Tibial nerve (tissue), 4 donors: ENCODE measurements at places on chromosomes 13 and 19. TPM values are rescaled to one million over a fixed set of nuclear protein-coding genes. Genes with fewer than 3 reads are reported as not detected.

Gene CXCL17
- not detected for total RNA-seq

Gene CEACAM3
- not detected for total RNA-seq

Gene ERCC1
- total RNA-seq: 161 TPM

Gene CACNG8
- not detected for total RNA-seq

Gene HIPK4
- total RNA-seq: not detected

Gene CACNG7
- total RNA-seq: not detected

Gene THSD8
- total RNA-seq: not detected

Gene SGCG
- total RNA-seq: 1.7 TPM

Gene NRTN
- not detected for total RNA-seq

Gene PRSS57
- total RNA-seq: not detected

GRCh38 chr19:53389978-53390377 is 5.0 kb upstream of the ZNF765 start:
- no peaks in the 10 kb centered on the region for H3K36me3 ChIP-seq
- DNase-seq: no peak
- H3K4me3 ChIP-seq: no peak overlapping the region
- H3K27ac ChIP-seq: no peak overlapping the region
- H3K27me3 ChIP-seq: no peaks in the 10 kb centered on the region

DNA sequence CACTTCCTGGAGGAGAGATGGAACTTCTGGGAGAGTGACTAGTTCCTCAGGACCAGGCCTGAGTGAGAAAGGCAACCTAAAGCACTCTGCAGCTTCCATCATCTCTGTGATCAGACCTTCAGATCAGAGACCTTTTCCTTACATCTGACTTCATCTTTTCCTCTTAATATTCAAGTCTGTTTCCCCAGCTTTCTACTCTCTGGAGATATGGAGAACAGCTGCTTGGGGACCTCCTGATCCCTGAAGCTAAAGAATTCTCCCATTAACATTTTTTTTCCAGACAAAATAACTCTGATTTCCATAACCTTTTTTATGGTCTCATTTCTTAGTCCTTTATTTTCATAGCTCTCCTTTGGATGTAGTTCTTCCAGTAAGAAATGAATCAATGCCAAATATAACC is 133.4 kb upstream of the FNDC3A start:
- no peaks in the 10 kb centered on the region for H3K4me1 ChIP-seq
- H3K36me3 ChIP-seq: no peaks in the 10 kb centered on the region
- no peak overlapping the region for H3K4me3 ChIP-seq
- no peak for DNase-seq
- H3K27ac ChIP-seq: no peak overlapping the region

DNA sequence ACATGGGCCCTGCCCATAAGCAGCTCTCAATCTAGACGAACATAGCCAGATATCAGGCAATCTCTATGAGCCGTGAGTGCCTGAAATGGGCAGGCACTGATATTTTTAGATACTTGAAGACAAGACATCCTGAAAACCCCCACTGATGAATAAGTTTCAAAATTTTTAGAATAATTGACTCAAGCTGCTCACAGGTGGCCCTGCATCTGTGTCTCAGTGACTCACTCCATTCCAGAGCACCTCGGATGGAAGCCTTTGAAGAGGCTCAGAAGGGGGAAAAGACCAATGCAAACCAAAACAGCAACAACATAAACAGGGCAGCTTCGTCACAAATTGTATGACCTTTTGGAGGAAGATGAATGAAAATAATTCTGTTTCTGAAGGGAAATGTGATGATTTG is 42.8 kb upstream of the SLC46A3 start:
- DNase-seq: no peak
- no peaks in the 10 kb centered on the region for H3K4me1 ChIP-seq
- no peaks in the 10 kb centered on the region for H3K27me3 ChIP-seq
- H3K36me3 ChIP-seq: no peaks in the 10 kb centered on the region
- H3K27ac ChIP-seq: no peak overlapping the region
- H3K4me3 ChIP-seq: no peak overlapping the region

DNA sequence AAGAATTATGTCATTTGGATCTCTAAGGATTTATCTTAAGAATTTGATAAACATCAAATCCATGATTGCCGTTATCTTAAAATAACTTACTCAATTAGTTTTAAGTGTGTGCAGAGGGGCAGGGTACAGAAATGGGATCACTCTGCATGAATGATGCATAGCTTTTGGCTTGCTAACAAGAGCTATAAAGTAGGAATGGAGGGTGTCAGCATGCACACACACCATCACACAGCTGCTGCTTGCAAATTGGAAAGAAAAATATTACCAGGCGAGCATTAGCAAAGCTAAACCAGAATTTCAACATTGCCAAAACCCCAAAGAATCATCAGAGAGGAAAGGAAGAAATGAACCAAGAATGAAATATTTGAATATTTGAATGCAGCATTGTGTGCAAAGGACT is 580.6 kb downstream of the LMO7 start:
- no peaks in the 10 kb centered on the region for H3K4me1 ChIP-seq
- H3K27me3 ChIP-seq: no peaks in the 10 kb centered on the region
- H3K27ac ChIP-seq: no peak overlapping the region

DNA sequence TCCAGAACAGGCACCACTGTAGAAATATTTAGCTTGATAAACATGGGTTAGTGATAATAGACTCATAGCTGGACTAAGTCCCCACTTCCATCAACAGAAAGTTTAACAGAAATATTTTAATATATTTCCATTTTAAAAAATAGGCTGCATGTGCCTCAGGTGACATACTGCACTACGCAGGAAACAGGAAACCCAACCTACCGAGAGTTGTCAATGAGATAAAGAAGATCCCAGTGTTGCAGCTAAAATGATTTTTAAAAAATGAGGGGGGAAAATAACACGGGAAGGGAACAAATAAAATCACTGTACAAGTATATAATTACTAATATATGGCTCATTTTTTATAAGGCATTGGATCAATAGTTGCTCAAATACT is 154.8 kb downstream of the TBC1D4 start:
- no peaks in the 10 kb centered on the region for H3K36me3 ChIP-seq
- H3K27me3 ChIP-seq: no peaks in the 10 kb centered on the region
- no peak overlapping the region for H3K27ac ChIP-seq
- no peak for DNase-seq
- H3K4me1 ChIP-seq: no peaks in the 10 kb centered on the region
- no peak overlapping the region for H3K4me3 ChIP-seq

DNA sequence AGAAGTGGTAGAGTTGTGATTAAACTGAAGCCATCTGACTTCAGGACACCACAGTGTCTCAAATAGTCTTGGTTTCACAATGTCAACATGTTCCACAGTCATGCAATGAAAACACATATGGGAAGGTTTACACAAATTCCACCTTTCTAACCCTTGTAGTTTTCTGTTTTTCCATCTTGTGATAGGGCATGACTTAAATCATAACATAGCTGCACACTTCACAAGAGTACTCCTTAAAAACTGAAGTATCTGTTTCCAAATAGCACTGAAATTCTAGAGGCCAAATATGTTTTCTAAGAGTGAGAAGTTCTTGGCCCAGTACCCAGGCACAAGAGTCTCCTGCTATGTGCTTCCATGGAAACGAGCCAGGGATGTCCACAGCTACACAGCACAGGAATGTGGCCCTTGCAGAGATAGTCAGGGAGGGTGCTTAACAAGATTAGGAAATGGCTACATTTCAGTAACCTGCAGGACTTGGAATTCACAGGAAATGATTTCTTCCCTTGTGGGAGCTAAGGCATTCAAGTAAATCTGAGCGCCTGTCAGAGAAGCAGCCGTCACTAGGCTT is 269.1 kb downstream of the NDFIP2 start:
- no peaks in the 10 kb centered on the region for H3K4me1 ChIP-seq
- no peaks in the 10 kb centered on the region for H3K27me3 ChIP-seq
- H3K36me3 ChIP-seq: no peaks in the 10 kb centered on the region
- DNase-seq: peak; percentile 86
- H3K27ac ChIP-seq: no peak overlapping the region

GRCh38 chr19:1133471-1133929 is 29.7 kb downstream of the GPX4 start:
- H3K4me3 ChIP-seq: no peak overlapping the region
- H3K4me1 ChIP-seq: peaks cover 38% of the 10 kb centered on the region
- peak overlapping the region; percentile 92 for H3K27ac ChIP-seq
- no peaks in the 10 kb centered on the region for H3K36me3 ChIP-seq
- no peaks in the 10 kb centered on the region for H3K27me3 ChIP-seq
- no peak for DNase-seq

- H3K4me3 ChIP-seq: no peak overlapping the region
- H3K36me3 ChIP-seq: peaks cover 12% of the 10 kb centered on the region
Observed at GRCh38 chr19:47280183-47280797, 5.6 kb downstream of the INAFM1 start.

- H3K36me3 ChIP-seq: peaks cover 53% of the 10 kb centered on the region
Observed at GRCh38 chr13:114002009-114002544, 28.2 kb upstream of the C13orf46 start.

GRCh38 chr19:46823049-46823448 is 27.6 kb downstream of the AP2S1 start:
- no peaks in the 10 kb centered on the region for H3K27me3 ChIP-seq
- no peak for DNase-seq
- H3K27ac ChIP-seq: no peak overlapping the region

GRCh38 chr19:45927565-45928261 is 13.1 kb upstream of the NANOS2 start:
- peaks cover 9% of the 10 kb centered on the region for H3K4me1 ChIP-seq
- H3K36me3 ChIP-seq: no peaks in the 10 kb centered on the region
- no peak overlapping the region for H3K27ac ChIP-seq
- H3K4me3 ChIP-seq: no peak overlapping the region
- peak; percentile 73 for DNase-seq

DNA sequence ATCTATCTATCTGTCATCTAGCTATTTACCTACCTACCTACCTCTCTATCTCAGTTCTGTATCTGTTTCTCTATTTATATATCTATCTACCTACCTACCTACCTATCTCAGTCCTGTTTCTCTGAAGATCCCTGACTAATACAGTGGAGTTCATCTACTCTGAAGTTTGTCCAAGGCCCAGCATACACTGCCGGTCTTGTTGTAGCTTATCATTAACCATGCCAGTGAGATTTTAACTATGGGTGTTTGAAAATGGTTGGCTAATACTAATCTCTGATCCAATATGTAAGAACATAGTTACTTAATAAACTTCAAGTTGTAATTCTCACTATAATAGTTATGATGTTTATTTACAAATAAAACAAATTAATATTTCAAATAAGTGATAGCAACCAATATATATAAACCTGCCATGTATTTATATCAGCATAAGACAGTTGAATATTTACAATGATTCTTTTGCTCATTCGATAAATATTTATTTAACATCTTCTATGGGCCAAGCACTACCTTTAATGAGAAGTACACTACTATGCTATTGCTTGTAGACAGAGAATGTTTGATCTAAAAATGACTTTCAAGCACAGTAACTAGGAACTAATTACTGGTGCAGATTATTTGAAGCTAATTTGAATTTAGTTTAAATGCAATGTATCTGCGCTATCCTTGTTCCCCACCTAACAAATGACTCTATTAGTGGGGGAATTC is 242.1 kb downstream of the KLF5 start:
- no peaks in the 10 kb centered on the region for H3K36me3 ChIP-seq
- H3K4me3 ChIP-seq: no peak overlapping the region
- H3K27ac ChIP-seq: no peak overlapping the region
- H3K27me3 ChIP-seq: no peaks in the 10 kb centered on the region
- H3K4me1 ChIP-seq: no peaks in the 10 kb centered on the region
- no peak for DNase-seq

GRCh38 chr19:17107546-17108452 is 32.2 kb downstream of the MYO9B start:
- DNase-seq: peak; percentile 48
- H3K36me3 ChIP-seq: no peaks in the 10 kb centered on the region
- H3K4me1 ChIP-seq: peaks cover 15% of the 10 kb centered on the region
- no peak overlapping the region for H3K4me3 ChIP-seq
- no peaks in the 10 kb centered on the region for H3K27me3 ChIP-seq

DNA sequence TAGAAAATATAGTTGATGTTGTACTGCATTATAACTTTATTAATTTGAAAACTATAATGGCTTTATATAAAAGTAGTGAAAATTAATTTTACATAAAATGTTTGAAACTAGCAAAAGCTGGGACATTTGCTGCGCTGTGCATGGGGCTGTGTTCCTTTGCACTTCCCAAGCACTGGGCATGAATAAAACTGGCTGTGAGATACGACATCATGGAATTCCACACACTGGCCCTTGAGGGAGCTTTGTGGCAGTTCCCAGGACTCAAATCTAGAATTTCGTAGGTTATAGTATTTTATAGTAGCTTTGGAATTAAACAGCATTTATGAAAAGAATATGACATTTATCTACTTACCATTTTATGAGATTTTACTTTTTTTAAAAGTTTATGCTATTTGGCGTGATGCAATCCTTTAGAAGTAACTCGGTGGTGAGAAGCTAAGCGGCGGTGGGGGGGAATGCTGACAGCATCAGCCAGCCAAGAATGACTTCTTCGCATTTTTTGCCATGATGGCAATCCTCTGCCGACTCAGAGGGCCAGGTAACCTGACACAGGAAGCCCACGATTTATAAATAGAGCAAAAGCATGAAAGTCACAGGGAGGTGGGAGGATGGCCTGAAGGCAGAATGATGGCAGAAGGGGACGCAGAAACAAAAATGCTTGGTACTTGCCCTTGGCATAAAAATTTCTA is 553.5 kb downstream of the MYO16 start:
- H3K36me3 ChIP-seq: no peaks in the 10 kb centered on the region
- H3K4me1 ChIP-seq: no peaks in the 10 kb centered on the region
- no peaks in the 10 kb centered on the region for H3K27me3 ChIP-seq
- H3K27ac ChIP-seq: no peak overlapping the region
- DNase-seq: no peak

DNA sequence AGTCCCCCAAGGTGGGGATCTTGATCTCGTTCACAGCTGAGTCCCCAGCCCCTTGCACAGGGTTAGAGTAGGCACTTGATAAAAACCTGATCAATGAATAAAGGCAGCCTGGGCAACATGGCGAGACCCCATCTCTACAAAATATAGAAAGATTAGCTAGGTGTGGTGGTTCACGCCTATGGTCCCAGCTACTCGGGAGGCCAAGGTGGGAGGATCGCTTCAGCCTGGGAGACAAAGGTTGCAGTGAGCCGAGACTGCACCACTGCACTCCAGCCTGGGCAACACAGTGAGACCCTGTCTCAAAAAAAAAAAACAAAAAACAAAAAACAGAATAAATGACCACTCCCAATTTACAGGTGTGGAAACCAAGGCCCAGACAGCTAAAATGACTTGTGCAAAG is 4.8 kb downstream of the YIF1B start:
- H3K27ac ChIP-seq: no peak overlapping the region
- no peaks in the 10 kb centered on the region for H3K36me3 ChIP-seq
- no peaks in the 10 kb centered on the region for H3K27me3 ChIP-seq
- DNase-seq: no peak

- H3K4me1 ChIP-seq: no peaks in the 10 kb centered on the region
- H3K27ac ChIP-seq: no peak overlapping the region
- H3K36me3 ChIP-seq: no peaks in the 10 kb centered on the region
Observed at GRCh38 chr13:51331354-51331861, 8.1 kb upstream of the SERPINE3 start.
